ENCODE measurements at places on chromosomes 1 and 21. TPM values are rescaled to one million over a fixed set of nuclear protein-coding genes. Genes with fewer than 3 reads are reported as not detected.
A peak's percentile ranks its signal among the peaks of the same experiment; 100 is the strongest.

DNA sequence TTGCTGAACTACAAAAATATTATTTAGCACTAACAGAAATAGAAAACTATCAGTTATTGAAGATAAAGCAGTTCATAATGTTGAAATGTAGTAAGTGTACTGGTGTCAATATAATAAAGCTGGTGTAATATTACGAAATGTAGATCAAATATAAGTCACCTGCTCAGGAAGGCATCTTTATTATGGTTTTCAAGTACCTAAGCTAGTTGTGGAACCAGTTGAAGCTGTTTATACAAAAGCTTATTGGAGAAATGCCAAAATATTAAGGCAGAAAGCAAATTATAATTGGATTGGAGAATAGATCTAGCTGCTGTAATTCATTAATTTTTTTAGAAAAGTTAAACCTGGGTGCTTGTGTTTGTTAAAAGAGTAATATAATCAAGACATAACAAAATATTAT, 6.2 kb upstream of the MARK1 start:
- DNase-seq = no peak

The PLEKHN1 gene
- polyA plus RNA-seq = 4.2 TPM

The PROK1 gene
- not detected for polyA plus RNA-seq

- DNase-seq = peak; percentile 82
Observed at GRCh38 chr1:223133824-223134435, 9.1 kb downstream of the TLR5 start.

GRCh38 chr1:161792740-161793139, 26.6 kb downstream of the ATF6 start:
- DNase-seq = peak; percentile 86

DNA sequence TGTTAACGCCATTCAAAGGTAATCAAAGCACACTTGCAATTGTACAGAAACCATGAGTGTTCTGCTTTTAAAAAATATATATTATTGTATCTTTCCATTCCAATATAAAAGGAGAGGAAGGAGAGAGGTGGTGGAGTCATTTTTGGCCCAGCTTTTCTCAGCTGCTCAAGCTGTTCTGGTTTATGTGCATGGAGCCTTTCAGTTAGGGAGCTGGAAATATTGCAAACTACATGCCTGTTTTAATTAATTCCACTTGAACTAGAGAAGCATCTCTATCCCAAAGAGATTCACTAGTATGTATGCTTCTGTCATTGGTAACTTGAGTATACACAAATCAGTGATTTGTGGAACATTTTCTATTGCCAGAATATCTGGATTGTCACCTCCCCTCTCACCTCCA, 28.5 kb upstream of the C1orf105 start:
- no peak for DNase-seq

The ETNK2 gene
- polyA plus RNA-seq = 14.0 TPM
